ENCODE measurements at places on chromosomes 2 and 18.

GRCh38 chr2:127233710-127234109, 13.6 kb upstream of the CYP27C1 start:
- no peak for DNase-seq

DNA sequence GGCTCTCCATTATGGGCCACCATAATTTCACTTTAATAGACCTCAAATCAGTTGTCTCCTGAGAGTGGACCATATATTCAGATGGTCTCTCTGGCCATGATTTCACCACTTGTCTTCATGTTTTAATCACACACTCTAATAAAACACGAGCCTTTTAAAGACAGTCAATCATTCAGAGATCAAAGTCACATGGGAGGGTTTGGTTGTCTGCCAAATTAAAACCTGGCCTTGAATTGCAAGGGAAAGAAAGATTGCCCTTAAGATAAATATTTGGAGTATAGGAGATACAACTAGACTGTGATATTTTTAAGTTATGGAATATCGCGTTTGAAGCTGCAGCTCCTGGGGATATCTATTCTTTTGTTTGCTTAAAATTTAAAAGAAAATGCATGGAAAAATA, 377.8 kb upstream of the DDX18 start:
- DNase-seq: no peak

GRCh38 chr2:218223046-218223445, 6.1 kb downstream of the ARPC2 start:
- no peak for DNase-seq

- no peak for DNase-seq
Observed at GRCh38 chr2:213232649-213233437, 51.4 kb upstream of the SPAG16 start.

GRCh38 chr2:26709323-26710110, 17.0 kb downstream of the KCNK3 start:
- no peak for DNase-seq

- DNase-seq: no peak
Observed at GRCh38 chr2:98541906-98542305, 66.4 kb downstream of the COA5 start.

DNA sequence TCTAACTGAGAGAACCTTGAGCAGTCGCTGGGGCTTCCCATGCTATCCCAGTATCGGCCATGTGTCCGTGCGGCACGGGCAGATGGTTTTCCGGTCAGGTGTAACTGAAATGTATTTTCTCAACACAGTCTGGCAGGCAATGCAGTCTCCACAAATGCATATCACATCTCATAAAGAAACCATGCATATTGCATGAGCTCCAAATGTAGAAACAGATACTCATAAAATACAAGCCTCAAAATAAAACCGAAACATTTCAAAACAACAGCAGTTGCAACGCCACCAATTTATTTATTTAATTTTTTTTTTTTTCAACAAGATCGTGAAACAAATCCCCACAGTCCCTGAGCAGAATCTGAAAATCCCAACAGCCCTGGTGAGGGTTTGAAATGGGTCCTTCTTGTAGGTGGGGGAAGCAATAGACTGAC, 299.4 kb downstream of the LPIN1 start:
- no peak for DNase-seq

DNA sequence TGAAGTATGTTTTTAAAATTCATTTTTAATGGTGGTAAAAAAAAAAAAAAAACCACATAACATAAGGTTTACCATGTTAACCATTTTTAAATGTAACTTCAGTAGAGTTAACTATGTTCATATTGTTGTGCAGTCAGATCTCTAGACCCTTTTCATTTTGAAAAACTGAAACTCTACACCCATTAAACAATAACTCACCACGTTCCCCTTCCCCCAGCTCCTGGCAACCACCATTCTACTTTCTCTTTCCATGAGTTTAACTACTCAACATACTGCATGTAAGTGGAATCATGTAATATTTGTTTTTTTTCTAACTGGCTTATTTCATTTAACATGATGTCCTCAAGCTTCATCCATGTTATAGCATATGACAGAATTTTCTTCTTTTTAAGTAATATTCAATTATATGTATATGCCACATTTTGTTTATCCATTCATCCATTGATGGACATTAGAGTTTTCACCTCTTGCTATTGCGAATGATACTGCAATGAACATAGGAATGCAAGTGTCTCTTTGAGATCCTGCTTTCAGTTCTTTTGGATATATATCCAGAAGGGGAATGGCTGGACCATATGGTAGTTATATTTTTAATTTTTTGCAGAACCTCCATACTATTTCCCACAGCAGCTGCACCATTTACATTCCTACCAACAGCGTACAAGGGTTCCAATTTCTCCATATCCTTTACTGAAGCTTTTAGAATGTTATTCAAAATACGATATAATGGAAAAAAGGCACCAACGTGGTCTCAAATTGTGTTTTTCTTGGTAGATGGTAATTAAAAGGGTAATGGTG, 91.0 kb downstream of the SPTBN1 start:
- no peak for DNase-seq

GRCh38 chr2:173044686-173045085, 31.0 kb upstream of the MAP3K20 start:
- DNase-seq: no peak

GRCh38 chr2:15665067-15665942, 73.6 kb downstream of the DDX1 start:
- DNase-seq: no peak

- no peak for DNase-seq
Observed at GRCh38 chr2:164535280-164536025, 85.8 kb downstream of the GRB14 start.

- no peak for DNase-seq
Observed at GRCh38 chr2:207784898-207785297, 15.2 kb upstream of the FZD5 start.

- DNase-seq: no peak
Observed at GRCh38 chr2:240147911-240148587, 7.6 kb upstream of the OTOS start.

GRCh38 chr18:36196238-36196995, 9.1 kb downstream of the MOCOS start:
- DNase-seq: no peak

DNA sequence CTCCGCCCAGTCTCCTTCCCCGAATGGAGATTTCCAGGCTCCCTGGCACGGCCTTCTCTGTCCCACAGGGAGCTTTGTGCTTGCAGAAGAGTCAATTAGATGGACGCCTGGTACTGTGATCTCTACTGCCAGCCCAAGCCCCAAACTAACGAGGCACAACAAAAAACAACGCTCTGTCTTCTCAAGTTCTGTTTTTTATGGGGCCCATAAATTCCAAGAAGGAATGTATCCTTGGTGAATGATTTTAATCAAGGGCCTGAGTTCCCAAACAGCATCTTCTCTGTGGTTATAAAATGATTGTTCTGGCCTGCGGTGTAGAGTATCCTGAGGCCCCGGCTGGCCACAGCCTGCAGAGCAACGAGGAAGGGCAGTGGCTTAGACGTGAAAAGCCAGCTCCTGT, 219.5 kb downstream of the CLIP4 start:
- no peak for DNase-seq

Measured in gastrocnemius medialis (tissue), 4 donors.